ENCODE measurements at places on chromosomes 3 and 15.

DNA sequence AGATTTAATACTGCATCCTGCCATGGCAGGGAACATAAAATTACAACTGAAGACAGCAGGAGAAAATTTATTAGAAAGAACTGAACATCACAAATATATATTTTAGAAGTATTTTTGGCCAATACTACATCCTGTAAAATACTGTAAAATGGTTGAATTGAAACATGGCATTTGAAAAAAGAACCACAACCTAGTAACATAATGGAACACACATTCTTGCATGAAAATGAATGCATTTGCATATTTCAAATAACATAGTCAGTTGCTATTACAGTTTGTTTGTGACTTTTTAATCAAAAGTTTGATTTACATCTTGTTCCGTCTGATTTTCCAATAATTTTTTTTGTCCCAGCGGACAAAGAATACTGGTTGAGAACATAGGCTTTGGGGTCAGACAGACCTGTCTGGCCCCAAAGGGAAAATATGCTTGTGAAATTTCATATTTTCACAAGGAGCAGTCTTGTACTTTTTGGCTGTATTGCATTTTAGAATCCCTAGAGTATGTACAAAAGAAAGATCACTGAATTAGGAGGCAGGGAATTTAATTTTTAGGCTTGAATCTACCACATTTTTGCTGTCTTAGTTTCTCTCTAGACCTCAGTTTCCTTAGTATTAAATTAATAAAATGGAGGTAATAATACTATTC, 268.8 kb downstream of the ADAMTSL3 start:
- peaks cover 11% of the 10 kb centered on the region for H3K4me1 ChIP-seq
- H3K4me3 ChIP-seq, result no peak overlapping the region
- no peak overlapping the region for H3K27ac ChIP-seq
- no peaks in the 10 kb centered on the region for H3K27me3 ChIP-seq
- no peak for DNase-seq

DNA sequence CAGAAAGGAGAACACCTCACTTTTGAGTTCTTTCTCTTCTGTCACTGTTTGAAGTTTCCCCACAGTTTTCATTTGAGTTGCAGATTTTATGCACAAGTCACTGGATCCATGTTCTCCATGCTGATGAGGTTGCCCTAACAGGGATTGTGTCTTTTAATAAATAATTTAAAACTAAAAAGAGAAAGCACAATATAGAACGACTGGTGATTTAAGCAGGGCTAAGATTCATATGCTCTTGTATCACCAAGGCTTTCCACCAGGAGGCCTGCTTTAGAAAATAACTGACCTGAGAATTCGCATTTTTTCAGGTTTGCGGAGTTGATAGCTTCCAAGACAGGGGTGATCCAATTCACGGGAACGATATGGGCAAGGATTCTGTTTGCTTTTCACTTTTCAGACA, 252.0 kb upstream of the VEPH1 start:
- H3K36me3 ChIP-seq, result no peaks in the 10 kb centered on the region
- DNase-seq, result peak; percentile 64
- no peak overlapping the region for H3K4me3 ChIP-seq
- H3K27me3 ChIP-seq, result no peaks in the 10 kb centered on the region

DNA sequence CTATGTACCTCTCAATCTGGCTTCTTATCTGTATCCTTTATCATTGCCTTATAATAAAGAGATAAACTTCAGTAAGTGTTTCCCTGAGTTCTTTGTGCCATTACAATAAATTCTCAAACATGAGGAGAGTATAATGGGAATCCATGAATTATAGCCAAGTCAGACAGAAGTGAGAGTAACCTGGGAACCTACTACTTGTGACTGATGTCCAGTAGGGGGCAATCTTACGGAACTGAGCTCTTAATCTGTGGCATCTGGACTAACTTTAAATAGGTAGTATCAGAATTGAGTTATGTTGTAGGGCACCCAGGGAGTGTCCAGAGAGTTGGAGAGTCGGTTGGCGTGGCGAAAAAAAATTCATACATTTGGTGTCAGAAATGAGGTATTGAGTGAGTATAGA, 542.6 kb downstream of the ZBBX start:
- H3K27ac ChIP-seq, result no peak overlapping the region
- H3K4me3 ChIP-seq, result no peak overlapping the region
- no peaks in the 10 kb centered on the region for H3K27me3 ChIP-seq
- H3K36me3 ChIP-seq, result no peaks in the 10 kb centered on the region

DNA sequence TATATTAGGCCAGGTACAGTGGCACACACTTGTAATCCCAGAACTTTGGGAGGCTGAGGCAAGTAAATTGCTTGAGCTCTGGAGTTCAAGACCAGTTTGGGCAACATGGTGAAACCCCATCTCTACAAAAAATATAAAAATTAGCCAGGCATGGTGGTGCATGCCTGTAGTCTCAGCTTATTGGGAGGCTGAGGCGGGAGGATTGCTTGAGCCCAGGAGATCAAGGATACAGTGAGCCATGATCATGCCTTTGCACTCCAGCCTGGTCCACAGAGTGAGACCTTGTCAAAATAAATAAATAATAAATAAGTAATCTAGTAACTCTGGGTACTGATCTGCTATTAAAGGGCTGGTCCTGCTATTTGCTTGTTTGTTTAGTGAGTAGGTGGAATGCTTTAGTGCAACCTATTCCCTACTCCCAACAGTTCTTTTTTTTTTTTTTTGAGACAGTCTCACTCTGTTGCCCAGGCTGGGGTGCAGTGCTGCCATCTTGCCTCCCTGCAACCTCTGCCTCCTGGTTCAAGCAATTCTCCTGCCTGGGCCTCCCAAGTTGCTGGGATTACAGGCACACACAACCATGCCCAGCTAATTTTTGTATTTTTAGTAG, 9.1 kb upstream of the INO80 start:
- no peak for DNase-seq
- no peak overlapping the region for H3K27ac ChIP-seq
- no peak overlapping the region for H3K4me3 ChIP-seq
- no peaks in the 10 kb centered on the region for H3K4me1 ChIP-seq

DNA sequence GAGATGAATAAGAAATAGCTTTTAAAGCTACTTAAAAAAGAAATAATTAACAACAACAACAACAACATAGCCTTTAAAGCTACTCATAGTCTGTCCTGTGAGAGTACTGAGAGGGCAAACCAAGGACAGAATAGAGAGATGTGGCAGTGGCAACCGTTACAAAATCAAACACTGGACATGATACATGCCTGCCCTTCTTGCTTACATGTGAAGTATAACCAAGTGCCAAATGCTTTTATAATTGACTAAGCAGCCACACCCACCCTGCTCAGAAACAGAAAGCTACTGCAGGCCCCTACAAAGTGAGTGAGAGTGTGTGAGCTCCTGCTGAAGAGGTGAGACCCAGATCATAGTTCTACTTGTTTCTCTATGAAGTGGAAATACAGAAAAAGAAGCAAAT, 38.4 kb downstream of the NDUFB4 start:
- H3K4me1 ChIP-seq, result no peaks in the 10 kb centered on the region
- H3K27me3 ChIP-seq, result no peaks in the 10 kb centered on the region
- H3K36me3 ChIP-seq, result no peaks in the 10 kb centered on the region
- DNase-seq, result no peak

- H3K36me3 ChIP-seq, result no peaks in the 10 kb centered on the region
- H3K4me3 ChIP-seq, result no peak overlapping the region
- H3K27me3 ChIP-seq, result no peaks in the 10 kb centered on the region
- no peak overlapping the region for H3K27ac ChIP-seq
- no peaks in the 10 kb centered on the region for H3K4me1 ChIP-seq
Observed at GRCh38 chr3:138638641-138639040, 30.1 kb downstream of the FAIM start.

DNA sequence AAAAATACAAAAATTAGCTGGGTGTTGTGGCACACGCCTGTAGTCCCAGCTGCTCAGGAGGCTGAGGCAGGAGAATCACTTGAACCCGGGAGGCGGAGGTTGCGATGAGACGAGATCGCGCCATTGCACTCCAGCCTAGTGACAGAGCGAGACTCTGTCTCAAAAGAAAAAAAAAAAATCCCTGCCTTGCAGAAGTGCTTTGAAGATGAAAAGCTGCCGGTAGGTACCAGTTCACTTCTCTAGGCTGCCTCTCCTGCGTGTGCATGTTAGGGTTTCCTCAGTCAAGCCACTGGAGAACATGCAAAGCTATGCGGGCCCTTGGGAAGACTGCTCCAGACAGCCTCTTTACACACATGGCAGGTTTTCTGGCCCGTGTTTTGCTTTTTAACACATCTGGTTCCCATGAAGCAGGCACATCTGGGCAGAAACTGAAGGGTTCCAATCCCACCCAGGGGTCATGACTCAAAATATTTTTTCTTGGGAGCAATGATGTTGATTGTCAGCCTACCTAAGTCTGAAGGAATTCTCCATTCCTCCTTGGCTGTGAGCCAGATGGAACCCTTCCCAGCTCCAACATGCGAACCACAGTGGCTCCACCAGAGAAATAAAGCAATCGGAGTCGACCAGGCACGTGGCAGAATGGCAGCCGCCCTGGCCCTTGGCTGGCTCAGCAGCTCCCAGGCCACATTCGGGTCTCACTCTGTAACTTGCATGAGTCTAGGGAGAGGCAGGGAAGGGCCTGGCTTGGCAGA, 29.6 kb downstream of the MGLL start:
- H3K27me3 ChIP-seq, result no peaks in the 10 kb centered on the region
- H3K27ac ChIP-seq, result no peak overlapping the region
- H3K4me1 ChIP-seq, result no peaks in the 10 kb centered on the region

GRCh38 chr15:101266034-101266433, 11.3 kb downstream of the SELENOS start:
- H3K36me3 ChIP-seq, result peaks cover 4% of the 10 kb centered on the region
- peaks cover 8% of the 10 kb centered on the region for H3K4me1 ChIP-seq
- H3K27ac ChIP-seq, result no peak overlapping the region
- H3K27me3 ChIP-seq, result no peaks in the 10 kb centered on the region

DNA sequence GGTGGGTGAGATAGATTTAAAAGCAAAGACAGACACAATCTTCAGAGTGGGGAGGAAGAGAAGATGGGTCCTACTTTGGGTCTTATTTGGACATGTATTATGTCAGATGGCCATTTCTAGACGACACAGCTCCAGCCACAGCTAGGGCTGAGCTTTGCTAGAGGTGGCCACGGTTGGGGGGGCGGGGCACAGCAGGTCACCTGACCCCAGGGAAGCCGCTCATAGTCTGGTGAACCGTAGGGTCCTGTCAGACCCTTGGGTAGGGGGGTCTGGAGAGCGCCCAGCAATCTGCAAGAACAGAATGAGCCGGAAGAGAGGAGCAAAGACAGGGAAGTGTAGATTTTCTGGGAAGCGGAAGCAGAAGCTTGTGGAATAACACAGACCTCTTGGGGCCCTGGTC, 6.6 kb downstream of the EPB42 start:
- no peaks in the 10 kb centered on the region for H3K36me3 ChIP-seq
- H3K27me3 ChIP-seq, result no peaks in the 10 kb centered on the region
- H3K4me1 ChIP-seq, result no peaks in the 10 kb centered on the region
- no peak overlapping the region for H3K27ac ChIP-seq
- DNase-seq, result no peak
- H3K4me3 ChIP-seq, result no peak overlapping the region

- peaks cover 48% of the 10 kb centered on the region for H3K36me3 ChIP-seq
- no peak for DNase-seq
- H3K27ac ChIP-seq, result no peak overlapping the region
Observed at GRCh38 chr3:66383023-66383422, 117.8 kb downstream of the LRIG1 start.

GRCh38 chr3:169980055-169980454, 13.4 kb downstream of the SEC62 start:
- H3K27me3 ChIP-seq, result no peaks in the 10 kb centered on the region
- no peak overlapping the region for H3K4me3 ChIP-seq
- H3K36me3 ChIP-seq, result peaks cover 66% of the 10 kb centered on the region
- no peak for DNase-seq

DNA sequence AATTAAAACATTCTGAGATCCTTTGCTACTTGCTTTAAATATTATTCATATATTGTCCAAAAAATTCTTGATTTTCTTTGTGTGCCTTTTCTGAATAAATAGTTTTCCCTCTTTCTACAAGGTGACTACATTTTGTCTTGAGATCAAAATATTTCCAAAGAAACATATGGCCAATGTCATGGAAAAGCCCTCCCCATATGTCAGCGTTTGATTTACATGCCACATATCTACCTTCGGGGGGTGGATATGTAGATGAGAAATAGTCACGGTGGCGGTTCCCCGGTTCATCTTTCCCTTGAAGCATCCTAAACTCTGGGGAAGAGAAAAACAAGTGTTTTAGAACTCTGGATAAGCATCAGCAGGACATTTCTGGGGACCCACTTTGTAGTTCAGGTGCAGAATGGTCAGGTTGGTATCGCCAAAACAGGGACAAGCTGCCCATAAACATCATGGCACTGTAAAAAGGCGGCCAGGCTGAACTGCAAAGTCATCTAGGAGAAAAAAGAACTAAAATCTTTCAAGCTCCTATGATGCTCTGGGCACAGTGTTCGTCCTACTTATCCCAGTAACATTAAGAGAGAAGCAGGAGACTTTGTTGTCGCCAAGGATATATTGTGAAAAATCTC, 91.5 kb downstream of the MEX3B start:
- no peak overlapping the region for H3K27ac ChIP-seq
- H3K4me3 ChIP-seq, result no peak overlapping the region
- no peaks in the 10 kb centered on the region for H3K36me3 ChIP-seq
- H3K4me1 ChIP-seq, result no peaks in the 10 kb centered on the region
- DNase-seq, result no peak
- no peaks in the 10 kb centered on the region for H3K27me3 ChIP-seq

GRCh38 chr3:27293939-27294338, 75.2 kb downstream of the NEK10 start:
- no peaks in the 10 kb centered on the region for H3K36me3 ChIP-seq
- H3K27ac ChIP-seq, result no peak overlapping the region
- H3K4me1 ChIP-seq, result no peaks in the 10 kb centered on the region
- DNase-seq, result no peak
- no peak overlapping the region for H3K4me3 ChIP-seq

GRCh38 chr3:43892526-43892925, 201.8 kb downstream of the ABHD5 start:
- H3K27ac ChIP-seq, result no peak overlapping the region
- peaks cover 26% of the 10 kb centered on the region for H3K4me1 ChIP-seq
- DNase-seq, result no peak
- H3K4me3 ChIP-seq, result no peak overlapping the region
- peaks cover 11% of the 10 kb centered on the region for H3K27me3 ChIP-seq

DNA sequence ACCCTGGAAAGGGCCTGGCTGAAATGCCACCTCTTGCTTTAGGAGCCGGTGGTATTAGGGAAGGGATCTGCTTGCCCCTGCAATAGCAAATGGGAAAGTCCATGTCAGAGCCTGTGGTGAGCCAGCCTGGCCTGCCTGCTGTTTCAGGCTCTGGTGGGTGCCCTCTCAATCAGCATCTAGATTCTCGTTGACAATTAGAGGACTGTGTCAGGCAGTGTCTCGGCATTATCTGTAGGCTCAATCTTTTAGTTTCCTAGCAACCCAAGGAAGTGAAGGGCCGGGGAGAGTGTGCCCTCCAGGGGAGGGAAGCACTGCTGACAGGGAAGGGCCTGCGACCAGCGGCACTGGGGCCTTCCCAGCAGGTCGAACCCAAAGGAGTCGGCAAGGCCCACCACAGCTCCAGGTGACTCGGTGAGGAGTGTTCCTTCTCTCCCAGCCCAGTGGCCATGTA, 42.1 kb downstream of the TLE3 start:
- no peak overlapping the region for H3K4me3 ChIP-seq
- peaks cover 12% of the 10 kb centered on the region for H3K36me3 ChIP-seq
- DNase-seq, result no peak
- H3K4me1 ChIP-seq, result no peaks in the 10 kb centered on the region
- no peaks in the 10 kb centered on the region for H3K27me3 ChIP-seq

GRCh38 chr3:30085486-30085885, 520.9 kb upstream of the TGFBR2 start:
- peaks cover 32% of the 10 kb centered on the region for H3K4me1 ChIP-seq
- peaks cover 76% of the 10 kb centered on the region for H3K27me3 ChIP-seq
- peak overlapping the region; percentile 68 for H3K27ac ChIP-seq
- no peak overlapping the region for H3K4me3 ChIP-seq
- DNase-seq, result peak; percentile 70
